ENCODE measurements at places on chromosomes 5 and 9. TPM values are rescaled to one million over a fixed set of nuclear protein-coding genes. Genes with fewer than 3 reads are reported as not detected.

Gene NSMF
- polyA plus RNA-seq, result 29.5 TPM

Gene TMOD1
- polyA plus RNA-seq, result 77.2 TPM

Gene IL11RA
- polyA plus RNA-seq, result 25.4 TPM

Gene MAMDC2
- polyA plus RNA-seq, result 96.6 TPM

Gene ELOVL7
- 1.7 TPM for polyA plus RNA-seq

Gene INVS
- polyA plus RNA-seq, result 16.0 TPM

Gene HIGD2A
- polyA plus RNA-seq, result 76.6 TPM

Gene FCN2
- not detected for polyA plus RNA-seq

Gene WWC1
- 12.7 TPM for polyA plus RNA-seq

Gene EGFL7
- polyA plus RNA-seq, result 105 TPM

Gene GBGT1
- 12.9 TPM for polyA plus RNA-seq

Gene SLC34A3
- polyA plus RNA-seq, result not detected

Gene GPR150
- polyA plus RNA-seq, result 0.28 TPM

Gene TYRP1
- polyA plus RNA-seq, result 0.22 TPM

Gene ROPN1L
- not detected for polyA plus RNA-seq

Gene GFI1B
- polyA plus RNA-seq, result 0.05 TPM

Gene AK8
- polyA plus RNA-seq, result 0.64 TPM

Gene PCDHB2
- polyA plus RNA-seq, result 2.5 TPM

Gene TESK1
- 20.5 TPM for polyA plus RNA-seq

Gene SPINK13
- polyA plus RNA-seq, result 0.21 TPM

Gene GALNT12
- polyA plus RNA-seq, result 0.51 TPM

Gene ARID3C
- 0.07 TPM for polyA plus RNA-seq

Gene GRXCR2
- not detected for polyA plus RNA-seq

Gene TAF11L5
- polyA plus RNA-seq, result not detected

Gene EQTN
- 1.0 TPM for polyA plus RNA-seq

Gene MRRF
- polyA plus RNA-seq, result 29.8 TPM
